ENCODE measurements at places on chromosomes 13 and 19. TPM values are rescaled to one million over a fixed set of nuclear protein-coding genes. Genes with fewer than 3 reads are reported as not detected.

- DNase-seq: no peak
Observed at GRCh38 chr13:106513025-106513983, 22.2 kb downstream of the EFNB2 start.

DNA sequence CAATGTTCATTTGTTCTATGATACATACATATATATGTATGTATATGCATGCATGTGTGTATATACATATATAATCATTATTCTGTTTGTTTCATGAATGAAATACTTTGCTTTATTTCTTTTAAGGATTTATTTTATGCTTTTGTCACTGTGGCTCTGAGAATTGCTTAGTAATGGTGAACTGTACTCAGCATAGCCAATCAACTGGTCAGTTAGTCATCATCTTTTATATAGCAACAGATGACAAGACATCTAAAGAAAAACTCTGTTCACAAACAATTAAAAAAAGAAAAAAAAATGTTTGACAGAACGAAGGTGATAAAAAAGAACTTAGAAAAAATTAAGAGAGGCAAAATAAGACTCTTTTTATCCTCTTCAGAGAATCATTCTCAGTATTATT, 1440.3 kb downstream of the PCDH9 start:
- no peak for DNase-seq

DNA sequence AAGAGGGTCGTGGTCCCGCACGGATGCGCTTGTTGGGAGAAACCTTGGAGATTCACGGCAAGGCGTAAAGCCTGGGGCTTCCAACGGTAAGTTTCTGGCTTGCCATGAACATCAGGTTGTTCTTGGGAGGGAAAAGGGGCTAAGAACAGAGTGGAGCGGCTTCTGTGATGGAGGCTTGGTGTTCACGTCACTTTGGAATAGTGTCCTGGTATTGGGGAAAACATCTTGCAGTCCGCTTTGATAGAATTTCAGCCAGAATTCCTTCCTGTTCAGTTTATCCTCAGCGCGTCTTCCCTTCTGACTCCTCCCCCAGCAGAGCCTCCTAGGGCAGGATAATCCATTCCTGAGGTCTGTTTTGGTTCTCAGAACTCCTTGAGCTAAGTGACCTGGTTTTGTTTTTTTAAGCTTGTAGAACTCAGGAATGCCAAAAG, 2.0 kb downstream of the KCTD15 start:
- no peak for DNase-seq

DNA sequence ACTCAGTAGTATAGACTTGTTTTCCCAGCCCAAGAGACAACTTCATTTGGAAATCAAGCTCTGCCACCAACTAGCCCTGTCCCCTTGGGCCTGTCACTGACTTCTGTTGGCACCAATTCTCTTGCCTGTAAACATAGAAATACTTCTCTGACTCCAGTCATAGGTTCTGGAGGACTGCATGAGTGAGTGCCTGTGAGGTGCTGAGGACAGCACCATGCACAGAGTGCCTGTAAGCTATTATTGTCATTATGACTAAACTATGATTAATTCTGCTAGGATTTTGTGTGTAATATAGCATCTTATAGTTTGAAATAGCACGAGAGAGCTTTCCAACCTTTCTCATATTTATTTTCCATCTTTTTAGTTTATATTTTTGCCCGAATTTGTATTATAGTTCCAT, 247.9 kb downstream of the MYO16 start:
- no peak for DNase-seq

DNA sequence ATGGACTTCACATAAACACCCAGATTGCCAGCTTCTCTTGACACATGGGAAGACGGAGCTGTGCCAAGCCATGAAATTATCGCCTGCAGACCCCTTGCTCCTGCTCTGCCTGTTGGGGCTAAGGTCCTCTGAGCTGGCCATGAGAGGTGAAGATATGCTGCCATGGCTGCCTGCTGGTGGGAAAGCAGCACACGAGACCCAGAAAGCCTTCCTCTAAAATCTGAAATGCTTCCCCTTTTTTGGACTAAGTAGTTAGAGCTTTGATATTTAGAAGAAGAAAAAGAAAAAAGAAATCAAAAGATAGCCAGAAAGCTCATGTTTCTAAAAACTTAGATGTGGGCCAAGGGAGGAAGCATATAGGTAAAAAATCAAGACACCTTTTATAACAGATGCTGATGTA, 11.2 kb downstream of the WDFY2 start:
- DNase-seq: no peak

DNA sequence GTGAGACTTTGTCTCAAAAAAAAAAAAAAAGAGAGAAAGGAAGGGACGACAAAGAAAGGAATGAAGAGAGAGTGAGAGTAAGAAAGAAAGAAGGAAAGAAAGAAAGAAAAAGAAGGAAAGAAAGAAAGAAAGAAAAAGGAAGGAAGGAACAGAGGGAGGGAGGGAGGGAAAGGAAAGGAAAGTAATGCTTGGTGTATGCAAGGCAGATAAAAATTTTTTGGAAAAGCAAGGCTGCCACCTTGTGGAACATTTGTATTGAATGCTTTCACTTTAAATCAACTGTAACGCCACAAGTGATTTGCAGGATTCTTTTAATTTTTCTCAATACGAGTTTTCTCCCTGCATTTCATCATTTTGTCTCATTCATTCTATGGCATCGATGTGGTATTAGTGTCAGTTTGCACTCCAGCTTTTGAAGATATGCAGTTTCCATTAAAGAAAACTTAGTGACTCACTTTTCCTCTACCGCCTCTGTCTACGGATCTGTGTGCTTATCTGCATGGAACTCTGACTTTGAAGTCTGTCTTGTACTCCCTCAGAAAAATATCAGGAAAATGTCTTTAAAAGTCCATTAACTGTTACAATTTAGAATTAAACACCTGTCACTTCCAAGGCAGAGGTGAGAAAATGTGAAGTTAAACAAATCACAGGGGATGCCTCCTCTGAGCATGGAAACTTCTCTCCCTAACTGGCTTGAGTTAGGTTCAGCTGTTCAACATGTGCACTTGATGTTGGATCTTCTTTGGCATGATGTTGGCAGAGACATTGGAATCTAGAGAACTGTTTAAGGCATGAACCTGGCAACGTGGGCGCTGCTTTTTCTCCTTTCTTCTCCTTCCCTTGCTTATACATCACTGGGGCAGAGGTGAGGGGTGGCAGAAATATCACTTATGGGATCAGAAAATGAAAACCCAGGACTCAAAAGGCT, 20.0 kb upstream of the ZDHHC20 start:
- DNase-seq: no peak

DNA sequence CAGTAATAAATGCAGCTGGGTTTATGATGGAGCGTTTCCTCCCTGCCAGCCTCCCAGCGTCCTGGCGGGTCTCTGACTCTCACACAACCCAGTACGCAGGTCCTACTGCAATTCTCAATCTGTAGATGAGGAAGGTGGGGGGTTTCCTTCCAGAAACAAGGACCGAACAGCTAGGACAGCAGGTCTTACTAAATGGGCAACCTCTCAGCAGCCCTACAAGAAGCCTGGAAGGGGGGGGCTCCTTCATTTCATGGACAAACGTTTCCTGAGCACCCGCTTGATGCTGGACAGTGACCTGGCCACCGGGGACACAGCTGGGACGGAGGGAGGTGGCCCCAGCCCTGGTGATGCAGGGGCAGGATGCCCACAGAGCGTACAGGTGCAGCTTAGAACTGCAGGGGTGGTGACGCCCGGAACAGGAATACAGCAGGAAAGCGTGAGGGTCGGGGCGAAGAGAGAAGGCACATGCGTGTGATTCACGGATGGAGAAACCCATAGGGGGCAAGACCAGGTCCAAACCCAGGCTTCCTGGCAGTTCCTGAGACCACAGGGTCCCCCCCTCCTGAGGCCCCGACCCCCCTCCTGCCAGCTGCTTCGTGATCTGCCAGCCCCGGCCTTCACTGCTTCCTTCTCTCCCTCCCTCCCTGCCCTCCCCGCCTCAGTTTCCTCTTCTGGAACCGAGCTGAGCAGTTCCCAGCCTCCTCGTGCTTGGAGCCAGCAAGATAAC, 732 bp upstream of the C2CD4C start:
- no peak for DNase-seq

GRCh38 chr19:19956434-19957075, 55.8 kb downstream of the ZNF93 start:
- no peak for DNase-seq

DNA sequence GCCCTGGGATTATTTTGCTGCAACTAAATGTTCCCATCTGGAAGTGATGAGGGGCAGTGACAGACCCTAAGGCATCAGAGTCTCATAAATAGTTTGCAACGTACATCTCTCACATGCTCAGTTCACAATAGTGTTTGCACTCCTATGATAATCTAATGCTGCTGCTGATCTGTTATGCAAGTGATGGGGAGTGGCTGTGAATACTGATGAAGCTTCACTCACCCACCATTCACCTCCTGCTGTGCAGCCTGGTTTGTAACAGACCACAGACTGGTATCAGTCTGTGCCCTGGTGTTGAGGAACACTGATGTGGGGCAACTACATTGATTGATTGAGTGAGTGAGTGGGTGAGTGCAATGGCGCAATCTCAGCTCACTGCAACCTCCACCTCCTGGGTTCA, 54.9 kb downstream of the ZNF726 start:
- DNase-seq: no peak

DNA sequence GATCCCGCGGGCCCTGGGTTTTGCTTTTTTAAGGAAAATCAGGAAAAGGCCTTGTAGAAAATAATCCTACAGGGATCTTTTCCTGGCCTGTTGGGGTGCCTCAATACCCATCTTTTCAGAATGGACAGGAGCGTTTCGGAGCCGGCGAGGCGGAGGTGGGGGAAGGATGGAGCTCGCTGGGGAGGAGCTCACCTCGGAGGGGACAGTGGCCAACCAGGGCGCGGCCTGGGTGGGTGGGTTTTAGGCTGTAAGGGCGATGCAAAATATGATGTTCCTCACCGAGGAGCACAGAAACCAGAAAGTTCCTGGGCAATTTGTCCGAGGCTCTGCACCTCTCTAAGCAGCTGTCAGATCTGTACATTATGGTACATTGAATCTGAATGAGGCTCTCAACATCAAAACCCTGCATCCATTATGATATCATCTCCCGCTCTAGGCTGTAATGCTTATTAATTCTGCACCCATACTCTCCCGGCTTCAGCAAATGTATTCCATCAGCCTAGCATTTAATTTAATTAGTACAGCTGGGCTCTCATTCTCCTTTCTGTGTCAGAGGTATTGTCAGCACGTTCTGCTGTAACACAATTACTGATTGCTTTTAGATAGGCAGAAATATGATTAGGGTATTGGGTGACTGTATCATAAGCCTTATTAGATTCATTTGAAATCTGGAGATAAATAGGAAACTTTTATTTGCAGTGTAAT, 90.3 kb upstream of the SOX1 start:
- DNase-seq: no peak

Gene ATP12A
- not detected for total RNA-seq

Gene HNRNPL
- 180 TPM for total RNA-seq

Measured in omental fat pad (tissue), 4 donors.